ENCODE measurements at places on chromosomes 6 and 20.
A peak's percentile ranks its signal among the peaks of the same experiment; 100 is the strongest.

DNA sequence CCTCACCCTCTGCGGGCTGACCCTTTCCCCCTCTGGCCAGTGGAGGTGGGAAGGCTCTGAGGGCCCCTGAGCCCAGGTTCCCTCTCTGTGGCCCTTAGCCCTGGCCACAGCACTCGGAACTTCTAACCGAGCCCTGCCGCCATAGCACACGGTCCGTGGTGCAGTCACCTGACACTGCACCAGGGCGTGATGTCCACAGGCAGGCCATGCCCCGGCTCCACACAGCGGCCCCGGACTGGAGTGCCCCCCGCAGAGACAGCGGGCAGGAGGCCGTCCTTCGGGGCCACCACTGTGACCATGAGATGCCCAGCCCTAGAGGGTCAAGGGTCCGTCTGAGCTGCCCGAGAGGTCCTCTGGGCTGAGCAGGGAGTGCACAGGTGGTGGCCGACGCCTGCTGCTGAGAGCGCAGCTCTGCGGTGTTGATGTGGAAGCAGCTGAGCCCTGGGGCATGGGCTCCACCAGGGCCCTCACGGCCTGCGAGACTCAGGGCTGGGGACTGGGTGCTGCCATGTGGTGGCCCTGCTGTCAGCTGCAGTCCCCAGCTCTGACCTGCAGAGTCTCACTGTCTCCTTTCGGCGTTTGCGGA, 11.2 kb upstream of the BHLHE23 start:
- no peak for DNase-seq

DNA sequence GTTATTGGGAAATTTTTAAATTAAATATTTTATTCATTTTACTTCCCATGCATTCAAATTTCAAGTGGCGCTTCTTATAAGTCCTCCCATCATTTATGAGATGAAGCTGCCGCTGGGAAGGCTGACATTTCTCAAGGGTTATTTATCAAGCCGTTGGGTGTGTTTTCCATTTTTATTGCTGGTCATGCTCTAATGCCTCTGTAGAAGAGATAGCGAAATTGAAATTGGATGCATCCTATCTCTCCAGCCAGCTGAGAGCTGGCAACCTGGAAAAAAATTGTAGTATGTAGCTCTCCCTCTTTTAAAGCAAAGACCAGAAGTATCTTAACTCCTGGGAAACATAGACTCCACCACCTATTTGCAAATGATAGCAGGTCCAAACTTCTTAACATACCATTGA, 135.9 kb downstream of the C6orf118 start:
- no peak for DNase-seq

DNA sequence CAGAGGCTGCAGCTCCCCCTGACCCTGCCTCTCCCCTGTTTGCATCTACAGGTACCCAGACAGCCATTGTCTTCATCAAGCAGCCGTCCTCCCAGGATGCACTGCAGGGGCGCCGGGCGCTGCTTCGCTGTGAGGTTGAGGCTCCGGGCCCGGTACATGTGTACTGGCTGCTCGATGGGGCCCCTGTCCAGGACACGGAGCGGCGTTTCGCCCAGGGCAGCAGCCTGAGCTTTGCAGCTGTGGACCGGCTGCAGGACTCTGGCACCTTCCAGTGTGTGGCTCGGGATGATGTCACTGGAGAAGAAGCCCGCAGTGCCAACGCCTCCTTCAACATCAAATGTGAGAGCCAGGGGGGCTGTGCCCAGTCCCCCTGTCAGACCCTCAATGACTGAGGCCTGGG, 42.1 kb upstream of the SRF start:
- no peak for DNase-seq

- peak; percentile 9 for DNase-seq
Observed at GRCh38 chr6:48628316-48628715, 517.3 kb upstream of the PTCHD4 start.

GRCh38 chr6:15409301-15410125, 163.6 kb downstream of the JARID2 start:
- no peak for DNase-seq

GRCh38 chr6:161476711-161477110, 202.8 kb upstream of the AGPAT4 start:
- no peak for DNase-seq

DNA sequence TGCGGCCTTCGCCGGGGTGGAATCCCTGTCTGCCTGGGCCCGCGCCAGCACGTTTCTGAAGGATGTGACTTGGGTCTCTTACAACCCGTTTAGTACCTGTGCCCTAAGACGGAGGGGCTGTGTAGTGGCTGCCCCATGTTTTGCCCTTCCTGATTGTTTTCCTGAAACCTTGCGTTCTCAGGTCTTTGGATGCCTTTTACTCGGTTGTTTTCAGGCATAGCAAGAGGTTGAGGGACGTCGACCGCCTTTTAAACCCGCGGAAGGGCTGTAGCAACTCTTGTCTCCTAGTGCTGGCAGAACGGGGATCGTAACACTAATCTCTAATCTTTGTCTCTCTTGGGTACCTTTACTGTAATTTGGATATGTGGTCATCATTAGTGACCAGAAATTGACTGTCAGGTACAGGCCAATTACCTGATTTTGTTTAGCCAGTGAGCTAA, 706 bp upstream of the NANP start:
- DNase-seq, result no peak

GRCh38 chr6:144090384-144090783, 5.0 kb downstream of the SF3B5 start:
- DNase-seq, result no peak

- DNase-seq, result no peak
Observed at GRCh38 chr6:135546680-135547418, 49.3 kb upstream of the AHI1 start.

- DNase-seq, result no peak
Observed at GRCh38 chr6:51678905-51679620, 408.4 kb downstream of the PKHD1 start.

GRCh38 chr20:18615020-18615650, 27.3 kb downstream of the DTD1 start:
- DNase-seq, result no peak

- DNase-seq, result no peak
Observed at GRCh38 chr6:149935246-149935645, 6.6 kb upstream of the ULBP2 start.

DNA sequence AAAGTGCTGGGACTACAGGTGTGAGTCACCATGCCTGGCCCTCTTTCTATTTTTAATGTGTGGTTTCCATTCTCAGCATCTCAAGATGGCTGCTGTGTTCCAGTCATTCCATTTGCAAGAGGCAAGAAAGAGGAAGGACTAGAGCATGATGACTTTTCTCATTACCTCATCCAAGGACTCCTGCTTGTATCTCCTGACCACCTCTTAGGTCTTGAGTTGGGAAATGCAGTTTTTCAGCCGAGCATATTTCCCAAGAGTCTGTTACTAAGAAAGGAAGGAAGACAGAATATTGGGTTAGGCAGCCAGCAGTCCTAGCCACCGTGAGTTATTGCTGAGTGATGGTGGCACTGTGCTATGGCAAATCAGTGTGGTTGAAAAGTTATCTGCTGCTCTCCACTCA, 108.4 kb upstream of the INSM1 start:
- no peak for DNase-seq

DNA sequence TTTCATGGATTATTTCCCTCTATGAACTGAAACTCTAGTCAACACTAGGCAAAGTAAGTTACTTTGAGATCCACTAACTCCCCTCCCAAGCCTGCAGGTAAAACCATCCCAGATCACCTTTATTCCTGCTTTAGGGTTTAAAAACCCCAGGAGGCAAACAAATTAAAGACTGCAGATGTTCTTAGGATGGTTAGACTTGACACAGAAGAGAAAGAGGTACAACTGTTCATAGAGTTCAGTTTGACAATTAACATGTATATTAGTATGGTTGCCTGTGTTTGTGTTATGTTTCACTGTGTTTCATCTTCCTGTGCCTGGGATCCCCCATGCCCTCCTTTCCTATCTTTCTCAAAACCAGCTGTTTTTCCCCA, 53.5 kb downstream of the RREB1 start:
- no peak for DNase-seq

DNA sequence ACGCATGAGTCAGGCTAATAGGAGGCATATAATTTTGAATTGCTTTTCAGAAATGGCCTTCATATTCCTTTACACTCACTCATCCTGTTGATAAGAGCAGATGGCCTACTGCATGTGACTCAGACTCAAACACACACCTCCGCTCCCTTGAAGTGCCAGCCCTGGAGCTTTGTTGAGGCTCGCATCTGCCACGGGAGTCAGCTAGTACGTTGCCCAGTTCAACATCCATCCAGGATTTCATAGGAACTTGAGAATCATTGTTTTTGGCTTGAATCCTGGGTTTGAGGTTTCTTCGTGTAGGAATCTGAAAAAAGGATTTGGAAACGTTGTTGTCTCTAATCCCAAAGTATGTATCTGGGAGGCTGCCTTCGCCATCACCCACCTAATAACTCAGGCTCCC, 87.4 kb upstream of the JAG1 start:
- DNase-seq, result no peak

- DNase-seq, result no peak
Observed at GRCh38 chr6:55818482-55818881, 56.9 kb downstream of the BMP5 start.

DNA sequence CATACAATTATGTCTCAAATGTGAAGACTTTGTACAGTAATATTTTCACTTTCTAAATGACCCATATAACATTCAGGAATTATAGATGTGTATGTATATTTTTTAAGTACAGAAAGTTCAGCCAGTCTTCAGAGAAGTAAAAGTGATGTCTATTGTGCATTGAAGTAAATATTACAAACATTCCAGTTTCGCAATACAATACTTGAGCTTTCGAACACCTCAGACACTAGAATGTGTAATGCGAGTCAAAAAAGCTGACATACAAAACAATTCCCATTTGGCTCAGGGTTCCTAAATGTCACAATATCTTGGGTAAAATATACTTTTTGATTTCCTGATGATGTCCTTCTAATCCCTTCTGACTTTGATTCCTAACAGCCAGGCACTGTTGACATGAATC, 101.4 kb downstream of the ZNF217 start:
- no peak for DNase-seq

DNA sequence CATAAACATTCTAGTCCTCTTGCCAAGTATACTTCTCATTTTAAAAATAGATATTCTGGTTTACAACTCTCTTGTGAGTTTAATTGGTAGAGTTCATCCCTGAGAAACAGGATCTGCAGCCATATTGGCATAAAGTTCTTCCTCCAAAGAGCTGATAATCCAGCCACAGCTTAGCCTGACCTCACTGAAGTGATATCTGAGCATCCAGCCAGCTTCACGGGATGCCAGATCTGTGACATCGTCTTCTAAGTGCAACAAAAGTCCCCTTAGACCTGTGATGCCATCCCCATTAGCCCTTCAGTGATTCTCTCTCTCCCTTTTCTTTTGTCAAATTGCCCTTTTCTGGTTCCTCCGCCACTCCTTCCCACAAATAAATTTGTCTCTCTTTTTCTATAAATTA, 180.6 kb upstream of the STXBP5 start:
- DNase-seq, result no peak

DNA sequence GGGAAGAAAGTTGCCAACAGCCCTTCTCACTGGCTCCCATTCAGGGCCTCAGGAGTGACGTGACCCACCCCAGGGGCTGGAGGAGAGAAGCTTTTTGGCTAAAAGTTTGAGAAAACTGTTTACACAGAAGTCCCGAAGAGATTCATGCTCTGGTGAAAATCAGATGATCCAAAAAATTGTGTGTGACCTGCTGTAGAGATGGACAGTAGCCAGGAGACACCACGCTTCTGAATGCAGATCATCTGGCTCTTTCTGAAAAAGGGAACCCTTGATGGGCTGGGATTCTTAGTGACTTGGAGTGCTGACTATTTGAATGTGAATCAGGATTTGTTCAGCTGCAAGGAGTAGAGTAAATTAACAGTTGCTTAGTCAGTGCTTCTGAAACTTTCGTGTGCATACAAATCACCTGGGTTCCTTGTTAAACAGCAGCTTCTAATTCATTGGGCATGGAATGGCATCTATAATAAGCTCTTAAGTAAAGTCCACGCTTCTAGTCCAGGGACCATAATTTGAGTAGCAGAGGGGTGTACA, 265.1 kb downstream of the PREX1 start:
- no peak for DNase-seq

GRCh38 chr6:31299947-31300346, 28.1 kb upstream of the HLA-C start:
- DNase-seq, result no peak

GRCh38 chr6:12118607-12119006, 106.5 kb downstream of the HIVEP1 start:
- no peak for DNase-seq

DNA sequence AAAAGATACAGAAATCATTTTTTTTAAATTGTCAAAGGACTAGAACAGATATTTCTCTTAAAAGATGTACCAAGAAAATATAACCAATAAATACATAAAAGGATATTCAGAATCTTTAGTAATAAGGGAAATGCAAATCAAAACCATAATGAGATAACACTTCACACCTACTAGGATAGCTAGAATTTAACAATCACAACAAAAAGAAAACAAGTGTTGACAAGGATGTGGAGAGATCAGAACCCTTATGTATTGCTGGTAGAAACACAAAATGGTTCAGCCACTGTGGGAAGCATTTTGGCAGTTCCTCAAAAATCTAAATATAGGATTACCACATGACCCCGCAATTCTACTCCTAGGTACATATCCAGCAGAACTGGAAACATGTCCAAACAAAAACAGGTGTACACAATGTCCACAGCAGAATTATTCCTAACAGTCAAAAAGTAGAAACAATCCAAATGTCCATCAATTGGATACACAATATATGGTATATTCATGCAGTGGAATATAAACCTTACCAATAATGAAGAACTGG, 211.0 kb downstream of the LRFN2 start:
- no peak for DNase-seq

DNA sequence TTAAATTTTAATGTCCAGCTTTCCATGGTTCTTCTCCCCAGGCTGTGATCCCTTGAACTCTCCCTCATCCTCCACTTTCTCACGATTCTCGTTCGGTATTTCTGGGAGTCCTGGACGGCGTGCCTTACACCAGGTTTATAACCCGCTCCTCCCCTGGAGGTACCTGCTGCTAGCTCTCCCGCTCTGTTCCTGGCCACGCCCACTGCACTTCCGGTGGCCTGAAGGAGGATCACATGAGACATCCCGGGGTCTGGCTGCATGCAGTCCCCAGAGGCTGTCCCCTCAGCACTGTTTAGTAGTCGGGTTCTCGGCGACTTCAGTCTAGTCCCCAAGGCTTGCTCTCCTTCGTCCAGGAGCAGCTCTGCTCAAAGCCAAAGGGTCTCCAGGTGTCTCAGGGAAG, 28.4 kb upstream of the GCLC start:
- no peak for DNase-seq

DNA sequence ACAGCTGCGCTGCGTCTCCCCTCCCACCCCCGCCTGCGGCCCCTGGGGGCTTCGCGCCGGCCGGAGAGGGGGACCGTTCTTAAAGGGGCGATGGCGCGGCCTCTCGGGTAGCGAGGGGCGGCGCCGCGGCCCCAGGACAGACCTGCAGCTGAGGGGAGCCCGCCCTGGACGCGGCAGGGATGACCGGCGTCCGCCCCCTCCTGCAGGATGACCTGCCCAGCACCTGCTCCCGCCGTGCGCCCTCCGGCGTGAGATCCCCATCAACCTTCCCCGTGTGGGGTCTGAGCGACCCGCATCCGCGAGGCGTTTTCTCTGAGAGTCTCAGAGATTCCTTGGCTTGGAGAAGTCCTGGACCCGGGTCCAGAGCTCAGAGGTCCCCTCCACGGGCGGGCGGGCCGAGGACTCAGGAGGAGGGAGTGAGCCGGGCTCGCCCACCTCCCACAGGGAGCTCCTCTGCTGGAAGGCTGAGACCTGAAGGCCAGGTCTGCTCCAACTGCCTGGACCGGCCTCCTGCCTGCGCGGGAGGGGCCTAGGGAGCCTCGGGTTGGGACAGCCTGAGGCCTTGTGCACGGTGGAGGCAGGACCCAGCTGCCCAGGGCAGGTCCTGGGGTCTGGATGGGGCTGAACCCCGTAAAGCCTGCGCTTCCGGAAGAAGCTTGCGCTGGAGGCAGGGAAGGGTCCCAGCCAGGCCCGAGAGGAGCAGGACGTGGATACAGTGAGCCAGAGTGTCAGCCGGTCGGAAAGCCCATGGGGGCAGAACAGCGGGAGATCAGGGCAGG, 532 bp upstream of the NKAIN4 start:
- DNase-seq, result no peak
